ENCODE measurements at places on chromosomes 2 and 18.

DNA sequence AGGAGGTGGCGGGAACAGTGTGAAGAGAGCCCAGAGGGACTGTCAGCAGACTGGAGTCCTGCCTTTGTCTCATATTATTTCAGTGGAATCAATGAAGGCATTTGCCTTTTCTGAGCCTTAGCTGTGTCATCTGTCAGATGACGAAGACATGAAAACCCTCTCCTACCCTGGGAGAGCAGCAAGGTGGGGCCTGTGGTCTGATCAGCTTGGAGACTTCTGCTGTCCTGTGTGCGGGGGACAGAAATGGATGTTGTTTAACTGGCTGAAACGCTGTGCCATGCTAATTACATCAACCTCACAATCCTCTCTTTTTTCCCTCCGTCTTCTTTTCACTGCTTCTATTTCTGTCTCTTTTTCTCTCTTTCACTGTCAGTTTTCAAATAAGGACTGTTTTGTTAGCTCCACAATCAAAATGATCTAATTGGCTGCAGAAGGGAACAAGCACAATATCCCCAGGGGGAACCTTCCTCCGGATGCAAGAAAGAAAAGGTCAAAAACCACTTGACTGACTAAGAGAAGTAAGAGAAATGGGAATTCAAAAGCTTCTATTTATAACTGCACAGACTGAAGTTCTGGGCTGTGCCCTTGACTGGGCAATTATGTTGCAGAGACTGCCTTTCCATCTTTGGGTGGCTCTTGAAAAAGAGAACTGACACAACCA is 340.1 kb downstream of the CLIP4 start:
- DNase-seq, result no peak

- DNase-seq, result no peak
Measured at GRCh38 chr2:106059416-106060065, 134.6 kb downstream of the UXS1 start.

- DNase-seq, result no peak
Measured at GRCh38 chr18:53971331-53971730, 253.1 kb downstream of the MBD2 start.

DNA sequence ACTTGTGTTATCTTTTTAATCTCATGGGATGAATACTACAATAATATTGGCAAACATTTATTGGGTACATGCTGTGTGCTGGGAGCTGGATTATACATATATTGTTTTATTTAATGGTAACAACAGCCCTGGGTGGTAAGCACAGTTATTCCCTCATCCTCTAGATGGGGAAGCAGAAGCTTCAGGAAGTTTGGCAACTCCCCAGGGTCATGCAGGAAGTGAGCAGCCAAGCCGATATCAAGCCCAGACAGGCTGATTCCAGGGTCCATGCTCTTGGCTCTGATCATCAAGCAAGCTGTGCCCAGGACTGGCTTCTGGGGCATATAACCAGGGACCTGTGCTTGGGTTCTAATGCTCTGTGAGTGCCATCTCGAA is 155.8 kb downstream of the ZNF516 start:
- no peak for DNase-seq

DNA sequence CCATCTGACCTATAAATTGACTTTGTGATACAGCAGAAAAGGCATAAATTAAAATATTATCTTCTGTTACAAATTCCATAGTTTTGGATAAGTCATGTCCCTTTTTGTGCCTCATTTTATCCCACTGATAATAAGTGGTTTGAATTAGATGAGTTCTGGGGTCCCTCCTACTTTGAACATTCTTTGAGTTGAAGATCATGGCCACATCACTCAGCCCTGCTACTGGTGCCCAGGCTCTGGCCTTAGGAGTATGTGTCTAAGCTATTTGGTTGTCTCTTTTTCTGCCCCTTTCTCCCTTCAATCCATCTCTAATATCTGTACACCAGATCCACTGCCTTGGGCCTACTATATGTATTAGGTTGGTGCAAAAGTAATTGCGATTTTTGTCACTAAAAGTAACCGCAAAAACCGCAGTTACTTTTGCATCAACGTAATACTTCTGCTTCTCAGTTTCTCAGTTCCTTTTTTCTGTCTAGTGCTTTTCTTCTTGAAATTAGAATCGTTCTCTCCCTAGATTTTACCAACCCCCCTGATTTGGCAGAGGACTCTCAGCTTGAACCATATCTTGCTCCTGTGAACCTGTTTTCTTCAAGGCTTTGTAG is 362.5 kb upstream of the TNP1 start:
- no peak for DNase-seq

DNA sequence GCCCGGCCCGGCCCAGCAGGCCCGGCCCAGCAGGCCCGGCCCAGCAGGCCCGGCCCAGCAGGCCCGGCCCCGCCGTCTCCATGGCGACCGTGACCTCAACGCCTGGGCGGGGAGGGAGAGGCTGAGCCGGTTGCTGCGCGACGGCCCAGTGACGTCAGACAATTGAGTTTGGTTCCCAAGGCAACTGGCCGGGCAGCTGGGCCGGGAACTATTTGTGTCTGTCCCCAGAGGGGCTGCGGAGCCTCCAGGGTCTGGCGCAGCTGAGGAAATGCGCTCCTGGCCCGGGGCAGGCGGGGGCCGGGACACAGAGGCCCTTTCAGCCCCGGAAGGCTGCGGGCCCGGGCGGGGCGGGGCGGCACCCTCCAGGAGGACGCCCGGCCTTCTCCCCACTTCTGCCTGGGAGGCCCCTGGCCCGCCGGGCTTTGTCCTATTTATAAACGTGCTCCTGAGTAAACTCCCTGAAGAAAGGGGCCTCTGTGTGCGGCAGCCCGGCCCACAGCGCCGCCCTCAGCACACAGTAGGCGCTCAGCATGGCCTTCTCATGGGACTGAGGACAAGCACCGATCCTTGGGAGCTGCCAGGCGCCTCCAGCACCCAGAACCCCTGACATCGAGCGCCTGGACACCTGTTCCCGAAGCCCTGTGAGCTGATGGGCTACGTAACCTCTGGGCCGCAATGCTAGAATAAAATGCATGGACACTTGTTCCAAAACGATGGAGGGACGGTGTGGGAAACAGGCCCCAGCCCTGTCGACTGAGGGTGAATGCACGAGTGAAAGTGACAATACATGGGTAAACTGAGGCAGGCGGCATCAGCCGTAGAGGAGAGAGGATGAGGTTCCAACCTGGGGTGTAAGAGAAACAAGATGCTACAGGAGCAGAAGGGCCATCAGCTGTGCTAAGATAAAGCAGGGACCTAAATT is 12.3 kb downstream of the TEX44 start:
- DNase-seq, result peak; percentile 97

- DNase-seq, result no peak
Measured at GRCh38 chr18:57542812-57543427, 43.6 kb downstream of the FECH start.

DNA sequence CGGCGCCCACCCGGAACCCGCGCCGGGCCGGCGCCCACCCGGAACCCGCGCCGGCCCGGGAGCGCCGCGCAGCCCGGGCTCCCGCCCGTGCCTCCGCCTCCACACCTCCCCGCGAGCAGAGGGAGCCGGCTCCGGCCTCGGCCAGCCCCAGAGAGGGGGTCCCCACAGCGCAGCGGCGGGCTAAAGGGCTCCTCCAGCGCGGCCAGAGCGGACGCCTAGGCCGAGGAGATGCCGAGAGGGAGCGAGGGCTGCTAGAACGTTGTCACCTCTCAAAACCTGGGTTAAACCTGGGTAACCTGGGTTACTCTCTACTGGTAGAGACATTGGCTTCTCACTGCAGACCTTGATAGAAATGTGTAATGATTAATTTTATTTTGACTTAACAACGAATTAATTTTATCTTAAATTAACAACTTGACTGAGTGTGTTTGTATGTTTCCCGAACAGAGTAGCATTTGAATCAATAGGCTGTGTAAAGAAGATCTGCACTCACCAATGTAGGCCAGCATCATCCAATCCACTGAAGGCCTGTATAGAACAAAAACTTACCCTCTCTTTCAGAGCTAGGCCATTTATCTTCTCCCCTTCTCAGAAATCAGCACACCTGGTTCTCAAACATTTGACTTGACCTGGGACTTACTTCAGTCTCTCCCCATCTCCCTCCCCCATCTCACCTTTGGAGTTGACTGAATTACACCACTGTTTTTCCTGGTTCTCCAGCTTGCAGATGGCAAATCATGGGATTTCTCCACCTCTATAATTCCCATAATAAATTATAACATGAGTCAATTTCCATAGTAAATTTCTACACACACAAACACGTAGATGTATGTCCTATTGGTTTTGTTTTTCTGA is 242.7 kb downstream of the ASXL3 start:
- DNase-seq, result no peak

- DNase-seq, result no peak
Measured at GRCh38 chr2:190781604-190782198, 98.9 kb upstream of the GLS start.

Data from 8988T (cell line).